Cardiac fibroblast (primary cell): ENCODE measurements at places on chromosomes 1 and 21.
A peak's percentile ranks its signal among the peaks of the same experiment; 100 is the strongest.

GRCh38 chr1:201891451-201892045, 2.9 kb downstream of the SHISA4 start:
- DNase-seq: no peak

GRCh38 chr1:27361553-27361952, 5.2 kb downstream of the MAP3K6 start:
- no peak for DNase-seq

- DNase-seq: no peak
Measured at GRCh38 chr1:68119445-68119844, 69.0 kb upstream of the DIRAS3 start.

- DNase-seq: no peak
Measured at GRCh38 chr1:6345009-6345408, 48.6 kb downstream of the ACOT7 start.

GRCh38 chr21:20649231-20649630, 349.0 kb upstream of the NCAM2 start:
- no peak for DNase-seq

DNA sequence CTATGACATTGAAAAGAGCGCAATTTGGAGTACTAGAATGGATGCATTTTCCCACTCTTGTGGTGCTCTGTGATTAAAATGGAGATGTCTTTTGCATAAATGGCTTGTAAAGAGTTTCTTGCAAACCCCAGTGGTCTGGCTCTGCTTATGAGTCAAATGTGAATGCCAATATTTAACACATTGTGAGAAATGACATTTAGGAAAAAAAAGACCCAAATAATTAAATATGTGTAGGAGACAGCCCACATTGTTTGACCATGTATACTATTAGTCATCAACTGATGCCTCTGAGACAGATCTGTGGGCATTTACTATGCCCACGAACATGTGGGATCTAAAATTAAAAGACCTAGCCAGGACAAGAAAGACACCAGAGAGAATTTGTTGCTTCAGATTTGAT, 22.2 kb upstream of the RUNX1 start:
- DNase-seq: no peak

DNA sequence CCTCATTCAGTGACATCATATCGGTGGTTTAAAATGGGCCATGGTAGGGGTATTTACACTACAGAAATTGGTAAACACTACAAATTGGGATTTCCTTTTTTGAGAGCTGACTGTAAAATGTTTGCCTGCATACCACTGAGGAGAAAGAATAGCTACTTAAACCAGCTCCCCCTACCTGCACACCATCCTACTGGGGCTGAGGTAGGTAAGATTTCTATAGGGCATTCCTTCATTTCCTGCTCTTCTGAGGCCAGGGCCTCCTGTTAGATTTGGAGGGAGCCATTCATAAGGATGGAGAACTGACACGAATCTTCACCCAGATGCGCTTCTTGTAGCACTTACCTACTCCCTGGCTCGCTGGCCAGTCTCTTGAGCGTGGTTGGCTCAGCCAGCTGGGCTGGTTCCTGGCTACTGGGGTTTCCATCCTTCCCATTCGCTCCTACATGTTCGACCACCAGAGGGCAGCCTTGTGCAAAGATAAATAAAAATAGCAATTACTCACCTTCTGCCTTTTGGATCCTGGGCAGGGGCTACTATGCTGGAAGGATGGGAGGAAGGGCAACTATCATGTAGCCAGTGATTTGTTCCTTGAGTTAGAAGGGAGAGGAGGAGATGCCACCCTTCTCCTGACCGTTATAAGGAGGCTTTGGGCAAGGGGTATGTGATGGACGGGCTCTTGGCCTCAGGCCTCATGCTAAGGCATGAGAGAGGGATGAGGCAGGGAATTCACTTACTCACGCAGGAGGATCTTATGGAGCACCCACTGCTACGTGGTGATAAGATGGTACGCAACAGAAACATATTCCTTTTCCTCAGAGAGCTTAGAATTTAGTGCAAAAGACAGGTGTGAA, 10.7 kb downstream of the OPTC start:
- peak; percentile 88 for DNase-seq

DNA sequence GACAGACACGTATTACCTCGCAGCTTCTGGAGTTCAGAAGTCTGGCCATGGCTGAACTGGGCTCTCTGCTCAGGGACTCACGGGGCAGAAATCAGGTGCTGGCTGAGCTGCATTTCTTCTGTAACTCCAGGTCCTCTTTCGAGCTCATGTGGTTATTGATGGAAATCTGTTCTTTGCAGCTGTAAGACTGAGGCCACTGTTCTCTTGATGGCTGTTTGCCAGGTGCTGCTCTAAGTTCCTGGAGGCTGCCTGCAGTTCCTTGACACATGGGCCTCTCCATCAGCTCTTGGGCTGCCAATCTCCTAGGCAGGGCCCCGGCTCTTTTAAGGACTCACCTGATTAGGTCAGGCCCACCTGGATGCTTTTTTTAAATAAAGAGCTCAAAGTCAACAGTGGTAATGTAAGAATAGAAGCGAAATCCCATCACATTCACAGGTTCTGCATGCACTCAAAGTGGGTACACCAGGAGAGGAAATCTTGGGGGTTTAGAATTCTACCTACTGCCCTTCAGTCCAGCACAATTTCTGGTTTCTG, 139.1 kb downstream of the KAZN start:
- DNase-seq: no peak

GRCh38 chr1:160860840-160861505, 1.7 kb downstream of the CD244 start:
- no peak for DNase-seq
